ENCODE measurements at places on chromosomes 11 and 22.

- no peak for DNase-seq
Measured at GRCh38 chr11:44565953-44566949, 788 bp downstream of the CD82 start.

DNA sequence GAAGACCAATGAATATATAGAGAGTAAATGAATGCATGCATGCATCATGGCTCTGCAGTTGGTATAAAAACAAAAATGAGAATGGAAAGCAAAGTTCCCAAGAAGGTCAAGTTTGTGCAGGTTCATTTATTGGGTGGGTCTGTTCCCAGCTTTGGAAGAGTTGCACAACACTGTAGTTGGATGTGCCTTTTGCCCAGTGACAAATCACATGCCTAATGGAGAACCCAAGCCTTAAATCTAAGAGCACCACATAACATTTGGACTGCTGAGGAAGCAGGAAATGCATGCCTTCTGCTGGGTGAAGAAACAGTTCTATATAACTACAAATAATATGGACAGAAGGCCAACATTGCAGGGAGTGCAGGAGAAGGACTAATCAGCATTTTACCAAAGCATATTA is 30.6 kb downstream of the PRCP start:
- DNase-seq = no peak

GRCh38 chr11:117823946-117824420 is 561 bp downstream of the FXYD2 start:
- DNase-seq = no peak

DNA sequence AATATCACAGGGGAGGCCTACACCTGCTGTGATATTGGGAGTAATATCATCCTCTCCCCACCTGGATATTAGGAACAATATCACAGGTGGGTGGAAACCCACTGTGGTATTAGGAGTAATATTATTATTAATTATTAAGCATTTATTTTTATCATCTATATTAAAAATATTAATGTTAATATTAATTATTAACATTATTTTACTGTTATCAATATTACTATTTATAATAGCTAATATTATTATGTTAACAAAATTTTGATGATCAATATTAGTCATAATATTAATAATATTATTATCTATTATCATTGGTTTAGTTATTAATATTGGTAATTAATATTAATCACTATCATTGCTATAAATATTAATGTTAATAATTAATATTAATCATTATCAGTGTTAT is 161.1 kb upstream of the API5 start:
- no peak for DNase-seq

- DNase-seq = no peak
Measured at GRCh38 chr11:117392001-117392690, 64.5 kb downstream of the CEP164 start.

DNA sequence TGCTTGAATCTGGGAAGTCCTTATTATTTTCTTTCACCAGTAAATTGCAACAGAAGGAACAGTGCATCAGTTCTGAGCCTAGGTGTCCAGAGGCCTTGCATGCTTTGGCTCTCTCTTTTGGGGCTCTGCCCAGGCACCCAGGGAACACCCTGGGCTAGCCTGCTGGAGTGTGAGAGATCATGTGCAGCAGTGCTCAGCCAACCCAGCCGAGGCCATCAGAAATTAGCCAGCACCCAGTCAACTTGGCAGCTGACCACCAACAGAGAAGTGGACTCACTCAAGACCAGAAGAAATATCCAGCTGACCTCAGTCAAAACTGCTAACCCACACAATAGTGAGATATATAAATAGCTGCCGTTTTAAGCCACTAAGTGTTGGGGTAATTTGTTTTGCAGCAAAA is 11.2 kb upstream of the P4HA3 start:
- DNase-seq = no peak

DNA sequence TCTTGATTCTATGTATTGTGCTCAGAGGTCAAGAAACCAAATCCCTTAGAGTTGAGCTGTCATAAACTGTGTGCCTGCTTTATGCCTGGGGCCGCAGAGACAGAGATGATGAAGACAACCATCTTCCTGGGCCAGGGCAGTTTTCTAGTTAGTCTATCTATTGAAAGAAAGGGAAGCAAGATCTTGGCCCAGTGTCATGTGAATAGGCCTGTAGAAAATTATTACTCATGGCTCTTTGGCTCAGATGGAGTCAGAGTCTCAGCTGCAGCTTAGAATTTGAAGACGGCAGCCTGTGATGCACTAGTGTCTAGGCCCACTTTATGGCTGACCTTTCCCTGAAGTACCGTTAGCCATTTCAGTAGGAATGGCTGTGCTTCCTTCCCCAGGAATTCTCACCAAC is 112.0 kb downstream of the DBX1 start:
- DNase-seq = no peak

- no peak for DNase-seq
Measured at GRCh38 chr11:133118563-133119268, 413.6 kb downstream of the OPCML start.

DNA sequence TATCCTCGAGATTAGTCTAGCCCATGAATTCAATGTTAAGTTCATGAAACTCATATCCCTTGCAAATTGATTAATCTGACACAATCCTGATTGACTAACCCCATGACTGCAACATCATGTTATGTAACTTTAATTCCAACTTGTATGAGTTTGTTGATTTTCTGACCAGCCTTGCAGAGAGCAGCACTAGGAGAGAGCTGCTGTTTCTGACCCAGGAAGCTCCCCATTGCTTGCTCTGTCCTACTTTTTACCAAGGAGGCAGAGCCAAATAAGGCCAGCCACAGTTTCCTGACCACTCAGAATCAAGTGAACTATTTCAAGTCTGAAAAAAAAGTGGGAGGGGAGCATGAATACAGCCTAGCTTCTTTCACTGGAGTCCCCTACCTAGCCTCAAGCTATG is 13.2 kb downstream of the MPZL3 start:
- DNase-seq = no peak

- DNase-seq = no peak
Measured at GRCh38 chr22:19206287-19206686, 27.8 kb upstream of the SLC25A1 start.

GRCh38 chr11:121412711-121413415 is 39.3 kb upstream of the SORL1 start:
- DNase-seq = no peak

DNA sequence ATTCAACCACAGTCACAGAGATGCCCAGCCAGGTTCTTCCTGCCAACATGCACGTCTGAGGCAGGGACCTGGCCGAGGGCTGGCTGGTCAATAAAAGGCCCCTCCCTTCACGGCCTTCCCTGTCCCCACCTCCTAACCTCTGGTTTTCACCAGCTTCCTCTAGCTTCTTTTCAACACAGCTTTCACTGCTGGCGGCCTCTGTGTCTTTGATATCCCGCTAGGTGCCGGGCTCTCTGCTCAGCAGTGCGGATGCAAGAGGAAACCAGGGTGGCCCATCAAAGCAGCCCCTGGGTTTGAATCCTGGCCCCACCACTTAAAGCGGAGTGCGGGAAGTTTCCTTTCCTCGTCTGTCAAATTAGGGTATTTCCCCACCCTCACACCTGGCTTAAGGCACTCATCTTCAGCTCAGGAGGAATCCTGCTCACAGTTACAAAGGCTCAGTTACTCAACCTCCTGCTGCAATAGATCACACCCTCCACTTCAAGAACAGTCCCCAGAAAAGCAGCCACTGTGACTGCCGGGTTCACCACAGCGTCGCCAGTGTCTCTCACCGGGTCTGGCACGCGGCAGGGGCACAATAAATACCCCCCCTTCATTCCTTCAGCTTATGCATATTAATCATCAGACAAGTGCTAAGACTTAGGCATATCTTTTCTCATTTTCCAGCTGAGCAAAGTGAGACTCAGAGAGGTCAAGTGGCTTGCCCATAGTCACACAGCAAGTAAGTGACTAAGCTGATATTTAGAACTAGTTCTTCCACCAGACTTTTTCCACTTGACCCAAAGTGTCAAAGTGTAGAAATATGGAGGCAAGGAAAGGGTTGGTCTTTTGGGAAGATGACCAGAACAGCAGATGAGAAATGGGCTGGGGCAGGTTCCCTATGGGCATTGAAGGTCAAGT is 45.7 kb downstream of the TXN2 start:
- DNase-seq = peak; percentile 69

DNA sequence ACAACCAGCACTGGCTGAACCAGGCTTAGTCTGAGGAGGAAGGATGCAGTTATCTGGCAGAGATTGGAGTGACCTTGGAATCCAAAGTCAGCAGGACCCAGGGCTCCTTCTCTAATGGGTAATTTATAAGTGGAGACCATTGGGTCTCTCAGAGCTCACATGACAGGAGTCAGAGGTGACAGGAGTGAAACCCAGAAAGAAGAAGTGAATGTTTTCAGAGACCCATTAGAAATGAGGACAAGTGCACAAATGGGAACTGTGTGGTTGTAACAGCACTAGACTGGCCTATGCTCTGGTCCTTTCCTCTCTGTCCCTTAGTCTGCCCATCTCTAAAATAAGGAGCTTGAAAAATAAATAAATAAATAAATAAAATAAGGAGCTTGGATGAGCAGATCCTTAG is 107.4 kb downstream of the SERGEF start:
- peak; percentile 47 for DNase-seq

DNA sequence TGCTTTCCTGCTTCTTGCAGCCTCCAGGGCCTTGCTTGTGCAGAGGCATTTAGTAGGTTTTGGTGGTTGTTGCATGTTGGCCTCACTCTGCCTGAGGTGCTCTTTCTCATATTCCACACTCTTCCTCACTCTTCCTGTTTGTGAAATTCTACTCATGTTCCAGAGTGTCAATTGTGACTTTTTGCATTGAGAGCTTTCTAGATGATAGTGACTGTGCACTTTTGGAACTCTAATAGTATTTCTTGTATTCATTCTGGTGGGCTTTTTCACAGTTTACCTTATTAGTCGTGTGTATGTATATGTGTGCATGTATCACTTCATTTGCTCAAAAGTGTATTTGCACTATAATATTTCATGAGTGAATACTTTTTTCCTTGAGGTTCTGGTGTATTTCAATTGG is 11.3 kb downstream of the HSD17B12 start:
- DNase-seq = no peak

GRCh38 chr11:100930185-100930778 is 199.3 kb downstream of the PGR start:
- no peak for DNase-seq

DNA sequence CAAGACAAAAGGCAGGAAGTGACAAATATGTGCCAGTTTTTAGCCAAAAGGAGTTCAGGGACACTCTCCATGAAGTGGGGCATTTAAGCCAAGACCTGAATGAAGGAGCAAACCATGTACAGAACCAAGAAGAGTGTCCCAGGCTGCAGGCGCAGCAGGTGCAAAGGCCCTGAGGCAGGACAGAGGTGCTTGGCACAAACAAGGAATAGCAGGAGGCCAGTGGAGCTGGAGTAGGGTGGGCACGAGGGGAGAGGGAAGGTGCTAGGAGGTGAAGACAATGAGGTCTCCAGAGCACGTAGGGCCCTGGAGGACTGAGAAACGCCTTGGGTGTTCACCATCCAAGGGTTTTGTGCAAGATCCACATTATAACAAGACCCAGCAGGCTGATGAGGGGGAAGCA is 474.1 kb downstream of the MN1 start:
- DNase-seq = no peak

DNA sequence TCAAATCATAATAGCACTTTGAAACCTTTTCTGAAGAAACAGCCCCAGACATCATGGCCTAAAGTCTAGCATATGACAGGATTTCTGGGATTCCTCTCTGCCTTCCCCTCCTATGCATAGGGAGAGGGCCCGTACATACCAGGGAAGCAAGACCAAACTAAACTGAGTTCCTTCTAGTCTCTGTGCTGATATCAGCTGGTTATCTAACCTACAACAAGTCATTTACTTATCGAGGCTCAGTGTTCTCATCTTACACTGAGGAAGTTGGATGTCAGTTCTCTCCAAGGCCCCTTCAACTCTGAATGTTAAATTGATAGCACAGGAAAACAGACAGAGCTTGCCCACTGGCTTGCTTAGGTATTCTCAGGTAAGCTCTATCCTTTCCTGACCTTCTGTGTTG is 17.0 kb upstream of the GRIK4 start:
- DNase-seq = no peak

DNA sequence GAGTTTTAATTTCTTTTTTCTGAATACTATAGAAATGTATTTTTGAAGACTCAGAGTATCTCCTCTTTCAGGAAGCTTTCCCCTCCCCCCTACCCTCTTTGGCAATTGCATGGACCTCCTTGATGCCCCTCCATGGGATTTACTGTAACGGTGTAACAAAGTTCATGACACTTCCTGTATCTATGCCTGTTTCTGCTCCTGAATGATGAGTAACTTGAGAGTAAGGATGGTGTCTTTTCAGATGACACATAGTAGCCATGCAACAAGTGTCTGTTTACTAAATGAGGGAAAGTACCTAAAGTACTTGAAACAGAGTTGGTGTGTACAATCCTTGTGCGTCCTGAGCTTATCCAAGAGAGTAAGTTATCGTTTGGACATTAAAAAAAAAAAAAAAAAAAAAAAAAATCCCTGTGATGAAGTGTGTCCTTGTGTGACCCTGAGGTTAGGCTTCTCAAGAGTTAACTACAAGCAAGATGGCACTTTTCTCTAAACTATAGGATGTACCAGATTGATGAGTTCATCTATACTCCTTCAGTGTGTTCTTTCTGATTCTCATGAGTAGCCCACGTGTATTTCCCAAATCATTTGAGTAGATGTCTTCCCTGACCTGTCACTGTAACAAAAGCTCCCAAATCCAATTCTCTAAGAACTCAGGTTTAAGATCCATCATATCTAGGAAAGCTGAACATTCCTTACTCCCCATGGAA is 7.4 kb downstream of the ETS1 start:
- DNase-seq = peak; percentile 56

- DNase-seq = no peak
Measured at GRCh38 chr22:42068291-42068690, 2.3 kb downstream of the NAGA start.

DNA sequence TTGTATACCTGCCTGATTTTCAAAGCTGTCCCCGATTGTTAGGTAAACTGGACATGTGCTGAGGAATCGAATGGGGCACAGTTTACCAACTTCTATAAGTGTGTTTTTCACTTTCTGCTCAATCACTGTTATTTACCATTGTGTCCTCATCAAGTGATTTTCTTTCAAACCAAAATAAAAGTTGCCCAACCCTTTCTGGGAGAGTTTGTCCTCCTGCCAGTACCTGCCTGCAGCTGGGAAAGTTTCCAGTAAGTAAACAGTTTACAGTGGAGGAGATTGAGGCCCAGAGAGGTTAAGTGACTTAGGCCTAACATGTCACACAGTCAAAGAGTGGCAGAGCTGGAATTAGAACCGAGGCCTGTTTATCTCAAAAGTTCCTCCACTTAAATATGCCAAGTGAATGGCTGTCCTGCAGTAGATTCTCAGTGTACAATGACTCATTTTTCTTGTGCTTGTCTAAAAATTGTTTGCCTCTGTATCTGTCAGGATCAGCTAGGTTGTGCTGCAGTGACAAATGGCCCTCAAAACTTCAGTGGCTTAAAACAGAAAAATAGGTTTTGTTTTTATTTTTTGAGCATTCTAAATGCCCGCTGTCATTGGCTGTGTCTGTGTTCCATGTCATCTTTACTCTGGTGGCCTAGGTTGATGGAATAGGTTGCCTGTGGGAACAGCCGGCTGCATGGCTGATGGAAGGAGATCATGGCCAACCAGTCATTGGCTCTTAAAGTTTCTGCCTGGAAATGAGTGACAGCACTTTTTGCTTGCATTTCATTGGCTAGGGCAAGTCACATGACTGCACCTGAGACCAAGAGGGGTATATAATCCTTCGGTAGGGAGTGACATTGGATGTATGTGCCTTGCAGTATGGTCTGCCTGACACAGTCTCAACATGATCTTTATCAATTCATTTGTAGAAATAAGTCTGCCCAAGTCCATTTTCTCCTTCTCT is 61.8 kb upstream of the CRYBB3 start:
- DNase-seq = no peak

GRCh38 chr22:33005476-33005875 is 52.7 kb downstream of the SYN3 start:
- DNase-seq = no peak
